Vagina (tissue), 2 donors: ENCODE measurements at places on chromosomes 6 and 20. TPM values are rescaled to one million over a fixed set of nuclear protein-coding genes. Genes with fewer than 3 reads are reported as not detected.

DNA sequence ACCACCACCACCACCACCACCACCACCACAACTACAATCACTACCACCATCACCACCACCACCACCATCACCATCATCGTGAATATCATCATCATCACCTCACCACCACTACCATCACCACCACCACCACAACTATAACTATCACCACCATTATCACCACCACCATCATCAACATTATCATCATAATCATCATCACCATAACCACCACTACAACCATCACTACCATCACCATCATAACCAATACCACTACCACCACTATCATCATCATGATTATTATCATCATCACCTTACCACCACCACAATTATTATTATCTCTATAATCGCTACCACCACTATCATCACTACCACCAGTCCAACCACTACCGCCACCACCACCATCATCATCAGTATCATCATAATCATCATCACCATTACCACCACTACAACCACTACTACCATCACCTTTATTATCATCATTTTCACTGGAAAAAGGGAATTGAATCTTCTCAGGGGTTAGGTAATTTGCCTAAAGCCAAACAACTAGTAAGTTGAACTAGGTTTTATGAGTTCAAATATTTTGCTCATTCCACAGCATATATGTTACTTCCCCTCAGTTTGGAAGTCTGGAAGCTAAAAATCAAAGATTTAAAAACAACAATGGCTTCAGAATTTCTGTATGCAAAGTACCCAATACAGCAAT, 8.3 kb downstream of the RIPOR2 start:
- H3K27me3 ChIP-seq, result no peaks in the 10 kb centered on the region
- no peak overlapping the region for H3K27ac ChIP-seq
- H3K4me3 ChIP-seq, result no peak overlapping the region
- H3K36me3 ChIP-seq, result no peaks in the 10 kb centered on the region

DNA sequence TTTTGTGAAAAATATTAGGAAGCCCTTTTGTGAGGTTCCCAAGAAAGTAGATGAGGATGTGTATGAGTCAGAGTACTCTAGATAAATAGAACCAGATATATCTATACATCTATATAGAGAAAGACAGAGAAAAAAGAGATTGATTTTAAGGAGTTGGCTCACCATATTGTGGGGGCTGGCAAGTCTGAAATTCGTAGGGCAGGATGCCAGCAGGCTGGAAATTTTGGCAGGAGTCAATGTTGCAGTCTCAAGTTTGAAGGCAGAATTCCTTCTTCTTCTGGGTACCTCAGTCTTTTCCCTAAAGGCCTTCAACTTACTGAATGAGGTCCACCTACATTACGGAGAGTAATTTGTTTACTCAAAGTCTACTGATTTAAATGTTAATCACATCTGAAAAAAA, 65.3 kb upstream of the SAMD3 start:
- no peak overlapping the region for H3K4me3 ChIP-seq
- no peak overlapping the region for H3K27ac ChIP-seq
- H3K4me1 ChIP-seq, result no peaks in the 10 kb centered on the region
- no peak for DNase-seq
- no peaks in the 10 kb centered on the region for H3K27me3 ChIP-seq
- no peaks in the 10 kb centered on the region for H3K36me3 ChIP-seq

DNA sequence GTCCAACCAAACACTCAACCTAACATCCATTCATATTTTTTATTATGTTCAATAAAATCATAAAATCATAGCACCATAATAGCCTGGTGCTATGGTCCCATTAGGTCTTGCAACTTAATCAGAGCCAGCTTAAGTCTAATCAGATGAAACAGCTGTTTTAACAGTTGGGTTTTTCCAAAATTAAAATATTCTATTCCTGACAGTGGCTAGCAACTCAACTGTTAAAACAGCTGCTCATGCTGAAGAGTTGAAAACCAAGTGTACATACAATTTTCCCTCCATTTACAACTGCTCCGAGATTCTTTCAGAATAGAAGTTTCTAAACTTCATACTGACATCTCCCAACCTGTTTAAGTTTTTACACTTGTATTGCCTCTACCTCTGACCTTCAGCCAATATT, 89.5 kb downstream of the UBE3D start:
- DNase-seq, result no peak
- H3K27ac ChIP-seq, result no peak overlapping the region
- no peaks in the 10 kb centered on the region for H3K27me3 ChIP-seq
- H3K36me3 ChIP-seq, result no peaks in the 10 kb centered on the region
- no peaks in the 10 kb centered on the region for H3K4me1 ChIP-seq

DNA sequence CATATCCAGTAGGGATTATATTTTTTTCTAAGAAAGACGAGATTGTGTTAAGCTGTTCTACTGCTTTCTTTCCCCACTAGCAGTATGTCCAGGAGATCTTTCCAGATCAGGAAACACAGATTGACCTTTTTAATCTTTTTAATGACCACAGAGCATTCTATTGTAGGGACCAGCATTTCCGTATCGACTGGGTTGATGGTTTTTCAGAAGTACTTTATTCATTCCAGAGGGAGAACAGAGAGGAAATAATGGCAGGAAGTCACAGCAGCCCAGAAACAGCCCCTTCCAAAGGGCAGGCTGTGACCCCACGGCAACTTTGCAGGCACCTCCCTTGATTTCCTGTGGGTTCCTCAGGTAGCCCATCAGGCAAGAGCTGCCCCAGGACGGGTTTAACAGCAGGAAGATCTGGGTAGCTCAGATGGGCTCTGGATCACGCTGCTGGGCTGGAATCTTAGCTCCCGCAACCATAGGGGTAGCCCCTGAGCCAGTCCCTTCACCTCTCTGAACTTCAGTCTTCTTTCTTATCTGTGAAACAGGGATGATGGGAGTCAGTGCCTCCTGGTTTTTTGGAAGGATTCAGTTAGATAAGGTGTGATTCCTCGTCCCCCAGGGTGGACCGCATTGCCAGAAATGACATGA, 23.8 kb upstream of the CHMP4B start:
- no peaks in the 10 kb centered on the region for H3K27me3 ChIP-seq
- no peaks in the 10 kb centered on the region for H3K36me3 ChIP-seq
- no peak overlapping the region for H3K4me3 ChIP-seq
- no peak overlapping the region for H3K27ac ChIP-seq

DNA sequence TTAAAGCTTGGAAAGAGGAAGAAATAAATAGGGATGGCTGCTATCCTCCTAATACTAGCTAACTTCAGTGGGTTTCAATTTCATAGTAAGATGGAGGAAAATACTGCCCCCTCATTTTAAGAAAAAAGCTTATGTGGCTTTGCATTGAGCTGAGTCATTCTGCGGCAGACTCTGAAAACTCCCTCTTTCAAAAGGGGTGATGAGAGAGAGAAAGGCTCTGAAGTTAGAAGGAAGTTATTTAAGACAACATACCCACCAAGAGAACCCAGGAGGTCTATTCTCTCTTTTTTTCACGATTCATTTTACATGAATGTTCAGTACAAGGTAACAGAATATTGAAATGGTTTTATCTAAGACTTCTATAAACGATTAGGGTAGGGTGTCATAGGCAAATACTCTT, 4.5 kb downstream of the PRDM13 start:
- H3K36me3 ChIP-seq, result no peaks in the 10 kb centered on the region
- peaks cover 61% of the 10 kb centered on the region for H3K27me3 ChIP-seq
- H3K4me1 ChIP-seq, result peaks cover 26% of the 10 kb centered on the region
- DNase-seq, result no peak
- H3K27ac ChIP-seq, result no peak overlapping the region

DNA sequence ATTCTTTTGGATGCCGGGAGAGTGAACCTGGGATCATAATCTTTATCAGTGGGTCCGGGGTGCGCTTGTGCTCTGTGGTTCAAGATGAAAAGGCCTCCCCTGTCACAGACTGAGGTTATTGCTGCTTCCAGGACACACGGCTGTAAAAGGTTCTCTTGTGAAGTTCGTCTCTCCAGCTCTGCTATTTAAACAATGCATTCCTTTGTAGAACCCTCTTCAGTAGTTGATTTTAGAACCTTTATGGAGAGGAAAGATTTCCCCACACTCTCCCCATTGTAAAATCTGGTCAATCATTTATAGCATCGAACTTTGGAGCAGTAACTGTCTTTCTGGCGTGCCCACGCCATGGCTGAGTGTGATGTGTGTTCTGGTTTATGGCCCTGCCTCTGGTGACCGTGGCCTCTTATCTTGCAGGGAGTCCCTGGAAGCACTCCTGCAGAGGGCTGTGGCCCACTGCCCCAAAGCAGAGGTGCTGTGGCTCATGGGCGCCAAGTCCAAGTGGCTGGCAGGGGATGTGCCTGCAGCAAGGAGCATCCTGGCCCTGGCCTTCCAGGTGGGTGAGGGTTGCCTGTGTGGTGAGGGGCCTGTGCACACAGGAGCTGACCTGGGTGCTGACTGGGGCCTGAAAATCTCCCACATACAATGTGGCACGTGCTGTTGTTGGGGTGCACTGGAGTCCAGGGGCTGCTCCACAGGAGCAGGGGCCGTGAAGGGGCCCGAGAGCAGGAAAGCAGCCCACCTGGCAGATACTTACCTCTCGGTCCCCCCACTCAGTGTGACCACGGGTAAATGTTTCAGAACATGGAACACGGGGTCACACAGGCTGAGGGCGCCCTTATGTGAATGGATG, 11.6 kb upstream of the C20orf204 start:
- no peak for DNase-seq
- no peak overlapping the region for H3K27ac ChIP-seq
- no peaks in the 10 kb centered on the region for H3K36me3 ChIP-seq
- no peaks in the 10 kb centered on the region for H3K27me3 ChIP-seq
- no peak overlapping the region for H3K4me3 ChIP-seq

- H3K4me1 ChIP-seq, result peaks cover 30% of the 10 kb centered on the region
- H3K36me3 ChIP-seq, result no peaks in the 10 kb centered on the region
- H3K27ac ChIP-seq, result no peak overlapping the region
- no peak for DNase-seq
Measured at GRCh38 chr6:29970711-29971110, 28.4 kb downstream of the HLA-A start.

- no peaks in the 10 kb centered on the region for H3K4me1 ChIP-seq
- no peak overlapping the region for H3K27ac ChIP-seq
- H3K36me3 ChIP-seq, result no peaks in the 10 kb centered on the region
- H3K4me3 ChIP-seq, result no peak overlapping the region
Measured at GRCh38 chr20:63309261-63310071, 16.5 kb downstream of the COL20A1 start.

DNA sequence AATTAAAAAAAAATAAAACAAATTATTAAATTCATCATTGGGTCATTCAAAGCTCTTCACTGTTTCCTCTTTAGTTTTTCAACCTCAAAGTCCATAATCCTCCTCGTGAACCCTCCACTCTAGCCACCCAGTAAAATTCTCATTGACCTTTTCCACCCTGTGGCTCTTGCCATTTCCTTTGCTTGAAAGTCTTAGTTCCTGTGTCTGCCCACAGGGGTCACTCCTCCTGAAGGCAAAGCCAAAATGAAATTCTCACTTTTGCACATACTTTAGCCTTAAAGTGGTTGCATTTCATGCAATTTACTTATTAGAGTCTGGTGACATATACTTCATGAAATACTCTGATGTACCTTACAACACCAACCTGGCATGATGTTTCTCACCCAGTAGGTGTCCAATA, 263.7 kb downstream of the BMP2 start:
- H3K27ac ChIP-seq, result no peak overlapping the region
- H3K4me3 ChIP-seq, result no peak overlapping the region
- H3K27me3 ChIP-seq, result no peaks in the 10 kb centered on the region

DNA sequence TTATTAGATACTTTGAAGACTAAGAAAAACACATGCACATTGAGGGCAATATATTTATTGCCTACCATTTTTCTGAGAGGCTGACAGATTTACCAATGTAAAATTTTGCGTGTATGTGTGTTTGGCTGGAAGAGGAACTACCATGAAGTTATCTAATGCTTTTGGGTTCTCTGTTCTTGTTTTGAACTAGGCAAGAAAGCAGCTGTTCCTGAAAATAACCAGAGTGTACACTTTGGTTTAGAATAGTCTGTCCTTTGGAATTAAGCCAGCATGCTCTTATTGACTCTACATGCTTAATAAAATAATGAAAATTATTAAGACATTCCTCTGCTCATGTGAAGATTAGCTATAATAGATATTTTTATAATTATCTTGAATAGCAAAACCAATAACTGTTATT, 129.2 kb downstream of the MYB start:
- DNase-seq, result no peak
- H3K4me1 ChIP-seq, result no peaks in the 10 kb centered on the region
- no peak overlapping the region for H3K4me3 ChIP-seq
- H3K27ac ChIP-seq, result no peak overlapping the region

- no peak for DNase-seq
- peaks cover 6% of the 10 kb centered on the region for H3K4me1 ChIP-seq
- H3K4me3 ChIP-seq, result no peak overlapping the region
- H3K27me3 ChIP-seq, result no peaks in the 10 kb centered on the region
- no peaks in the 10 kb centered on the region for H3K36me3 ChIP-seq
- peak overlapping the region; percentile 56 for H3K27ac ChIP-seq
Measured at GRCh38 chr6:20126789-20127653, 85.2 kb downstream of the MBOAT1 start.

- H3K4me3 ChIP-seq, result no peak overlapping the region
- no peak for DNase-seq
- no peaks in the 10 kb centered on the region for H3K4me1 ChIP-seq
- H3K27me3 ChIP-seq, result no peaks in the 10 kb centered on the region
Measured at GRCh38 chr6:85983032-85983659, 340.5 kb upstream of the SYNCRIP start.

GRCh38 chr6:32111424-32112066, 2.4 kb upstream of the TNXB start:
- no peaks in the 10 kb centered on the region for H3K36me3 ChIP-seq
- no peak overlapping the region for H3K4me3 ChIP-seq
- H3K27ac ChIP-seq, result peak overlapping the region; percentile 94
- no peak for DNase-seq
- H3K4me1 ChIP-seq, result peaks cover 83% of the 10 kb centered on the region

GRCh38 chr6:56536536-56536935, 106.2 kb downstream of the DST start:
- no peaks in the 10 kb centered on the region for H3K27me3 ChIP-seq
- peaks cover 45% of the 10 kb centered on the region for H3K36me3 ChIP-seq
- peaks cover 62% of the 10 kb centered on the region for H3K4me1 ChIP-seq
- peak overlapping the region; percentile 66 for H3K4me3 ChIP-seq
- no peak for DNase-seq

GRCh38 chr6:110880651-110881050, 6.1 kb downstream of the AMD1 start:
- H3K36me3 ChIP-seq, result no peaks in the 10 kb centered on the region
- no peak for DNase-seq
- H3K4me1 ChIP-seq, result peaks cover 80% of the 10 kb centered on the region
- no peaks in the 10 kb centered on the region for H3K27me3 ChIP-seq
- no peak overlapping the region for H3K4me3 ChIP-seq

DNA sequence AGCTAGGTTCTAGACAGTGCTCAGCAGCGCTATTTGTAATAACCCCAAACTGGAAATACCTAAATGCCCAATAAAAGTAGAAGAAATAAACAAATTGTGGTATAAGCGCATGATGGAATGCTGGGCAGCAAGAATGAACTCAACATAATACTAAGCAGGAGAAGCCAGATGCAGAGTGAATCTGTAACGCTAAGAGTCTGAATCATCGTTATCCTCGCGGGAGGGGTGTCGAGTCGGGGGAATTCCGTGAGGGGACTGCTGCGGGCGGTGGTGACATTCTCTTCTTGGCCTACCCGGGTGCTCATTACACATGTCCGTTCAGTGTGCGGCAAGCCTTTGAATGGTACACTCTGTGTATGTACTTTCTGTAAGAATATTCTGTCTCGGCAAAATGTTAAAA, 83.7 kb downstream of the SULF2 start:
- no peak overlapping the region for H3K27ac ChIP-seq
- no peak overlapping the region for H3K4me3 ChIP-seq
- H3K36me3 ChIP-seq, result no peaks in the 10 kb centered on the region
- H3K4me1 ChIP-seq, result no peaks in the 10 kb centered on the region

The UST gene
- 14.2 TPM for total RNA-seq

The KHDC1 gene
- total RNA-seq, result 0.98 TPM

The SOX12 gene
- 4.4 TPM for total RNA-seq

The RARS2 gene
- total RNA-seq, result 17.9 TPM

The INSM1 gene
- total RNA-seq, result not detected

The MLN gene
- total RNA-seq, result not detected

The SAMD5 gene
- total RNA-seq, result 3.2 TPM

The SPATA25 gene
- 7.1 TPM for total RNA-seq

The SNAP25 gene
- 5.6 TPM for total RNA-seq
